ENCODE measurements at places on chromosomes 16 and 17.

DNA sequence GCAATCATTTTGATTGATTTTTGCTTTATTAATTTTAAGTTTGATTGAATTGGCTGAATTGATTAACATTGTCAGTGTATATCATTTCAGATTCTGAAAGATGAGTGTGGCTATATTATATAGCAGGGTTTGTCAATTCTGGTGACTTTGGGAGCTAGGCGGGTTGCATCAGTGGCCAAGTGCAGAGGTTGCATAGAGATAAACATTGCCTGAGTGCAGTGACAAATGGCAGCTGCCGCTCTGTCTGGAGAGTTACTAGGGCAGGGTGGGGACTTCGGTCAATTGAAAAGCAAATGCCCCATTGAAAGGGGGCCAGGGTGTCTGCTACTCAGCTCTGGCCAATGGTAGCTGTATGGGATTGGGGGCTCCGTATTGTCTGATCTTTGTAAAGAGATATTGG is 12.7 kb downstream of the SYT17 start:
- DNase-seq: no peak

- DNase-seq: peak; percentile 40
Measured at GRCh38 chr16:70808371-70808770, 7.4 kb upstream of the VAC14 start.

- no peak for DNase-seq
Measured at GRCh38 chr17:4448197-4448980, 14.6 kb downstream of the SPNS3 start.

DNA sequence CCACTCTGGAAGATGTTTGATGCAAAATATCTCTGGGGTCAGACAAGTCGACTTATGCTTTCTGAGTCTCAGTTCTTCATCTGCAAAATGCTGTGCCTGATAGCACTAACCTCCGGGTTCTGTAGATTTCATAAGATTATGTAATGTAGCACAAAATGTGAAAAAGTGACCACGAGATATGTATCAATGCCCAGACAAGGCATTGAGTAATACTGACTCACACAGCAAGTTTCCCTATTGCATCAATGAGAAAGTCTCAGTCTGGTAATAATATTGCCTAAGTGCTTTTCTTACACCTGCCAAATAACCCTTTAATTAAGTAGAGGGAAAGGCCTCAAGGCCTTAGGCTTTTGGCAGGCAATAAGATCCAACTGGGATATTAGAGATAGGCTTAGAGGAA is 41.4 kb upstream of the MMP2 start:
- DNase-seq: peak; percentile 96

DNA sequence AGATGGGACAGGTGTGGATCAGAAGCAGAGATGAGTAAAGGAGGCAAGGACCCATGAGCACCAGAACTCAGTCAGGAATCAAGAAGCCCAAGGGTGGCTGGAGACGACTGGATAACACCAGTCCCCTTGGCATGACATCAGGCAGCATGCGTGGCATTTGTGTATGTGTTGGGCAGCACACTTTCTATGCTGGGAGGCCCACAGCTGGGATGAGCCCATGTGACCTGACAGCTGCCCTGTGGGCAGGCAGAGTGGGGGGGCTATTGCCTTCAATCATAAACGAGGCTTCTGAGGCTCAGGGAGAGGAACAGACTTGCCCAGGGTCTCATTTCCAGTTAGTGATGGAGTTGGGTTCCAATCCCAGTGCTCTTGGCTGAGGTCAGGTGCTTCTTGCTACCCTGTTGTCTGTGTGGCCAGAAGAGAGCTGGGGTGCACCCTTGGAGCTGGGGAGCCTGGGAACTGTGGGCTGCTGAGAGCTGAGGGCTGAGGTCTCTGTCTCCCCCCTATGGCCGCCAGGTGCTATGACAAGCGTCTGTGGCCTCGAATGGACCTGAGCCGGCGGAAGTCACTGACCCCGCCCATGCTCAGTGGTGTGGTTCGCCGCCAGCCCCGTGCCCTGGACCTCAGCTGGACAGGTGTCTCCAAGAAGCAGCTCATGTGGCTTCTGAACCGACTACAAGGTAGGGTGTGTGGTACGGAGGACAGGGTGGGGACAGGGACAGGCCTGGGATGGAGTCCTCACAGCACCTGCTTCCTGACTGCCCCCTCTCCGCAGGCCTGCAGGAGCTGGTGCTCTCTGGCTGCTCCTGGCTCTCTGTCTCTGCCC is 7.1 kb upstream of the ORAI3 start:
- peak; percentile 77 for DNase-seq

DNA sequence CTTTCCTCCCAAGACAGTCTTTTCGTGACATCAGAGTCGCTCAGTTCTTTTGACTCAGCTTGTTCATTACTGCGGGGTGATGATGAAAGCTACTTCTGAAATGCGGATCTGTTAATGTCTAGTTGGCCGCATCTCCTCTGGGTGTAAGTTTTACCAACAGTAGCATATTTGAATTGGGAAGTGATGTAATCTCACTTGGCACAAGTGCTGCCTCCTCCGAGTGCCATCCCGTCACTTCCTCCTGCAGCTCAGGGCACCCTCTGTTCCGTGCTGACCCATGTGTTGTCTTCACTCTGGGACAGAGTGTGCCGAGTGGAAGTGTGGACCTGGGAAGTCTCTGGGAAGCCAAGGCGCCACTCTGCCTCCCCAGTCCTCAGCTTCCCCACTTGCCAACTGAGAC is 8.9 kb downstream of the ADAD2 start:
- peak; percentile 92 for DNase-seq

- DNase-seq: peak; percentile 70
Measured at GRCh38 chr17:57874434-57875289, 24.8 kb upstream of the MRPS23 start.

GRCh38 chr17:77556383-77557061 is 402.0 kb upstream of the TNRC6C start:
- no peak for DNase-seq

DNA sequence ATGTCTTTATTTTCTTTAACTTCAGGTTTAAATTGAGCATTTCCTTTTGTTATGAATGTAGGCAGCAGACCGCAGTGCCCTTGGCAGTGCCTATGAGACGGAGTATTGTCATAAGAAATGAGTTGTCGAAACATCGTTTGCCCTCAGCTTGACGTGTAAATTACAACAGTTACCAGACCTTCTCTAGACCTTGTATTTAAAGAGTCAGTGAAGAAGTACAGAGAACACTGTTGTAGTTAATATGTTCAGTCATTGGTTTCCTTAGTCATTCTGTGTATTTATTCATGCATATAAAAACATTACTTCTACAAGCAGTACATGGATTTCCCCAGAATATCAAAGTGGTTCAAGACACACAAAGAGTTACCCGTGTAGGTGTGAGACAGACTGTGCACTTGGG is 19.0 kb downstream of the IRF8 start:
- DNase-seq: no peak

DNA sequence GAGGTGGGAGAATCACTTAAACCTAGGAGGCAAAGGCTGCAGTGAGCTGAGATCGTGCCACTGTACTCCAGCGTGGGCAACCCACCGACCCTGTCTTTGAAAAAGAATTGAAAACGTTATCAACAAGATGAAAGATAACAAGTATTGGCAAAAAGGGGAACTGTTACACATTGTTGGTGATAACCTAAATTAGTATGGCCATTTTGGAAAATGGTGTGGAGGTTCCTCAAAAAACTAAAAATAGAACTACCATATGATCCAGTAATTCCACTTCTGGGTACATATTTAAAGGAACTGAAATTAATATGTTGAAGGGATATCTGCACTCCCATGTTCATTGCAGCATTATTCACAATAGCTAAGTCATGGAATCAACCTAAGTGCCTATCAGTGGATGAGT is 61.0 kb downstream of the ABHD15 start:
- DNase-seq: no peak

- peak; percentile 19 for DNase-seq
Measured at GRCh38 chr16:4690946-4691665, 2.3 kb upstream of the NUDT16L1 start.

- DNase-seq: no peak
Measured at GRCh38 chr17:38421171-38421841, 7.0 kb upstream of the ARHGAP23 start.

GRCh38 chr17:44121997-44122815 is 1.2 kb downstream of the HDAC5 start:
- DNase-seq: peak; percentile 36

DNA sequence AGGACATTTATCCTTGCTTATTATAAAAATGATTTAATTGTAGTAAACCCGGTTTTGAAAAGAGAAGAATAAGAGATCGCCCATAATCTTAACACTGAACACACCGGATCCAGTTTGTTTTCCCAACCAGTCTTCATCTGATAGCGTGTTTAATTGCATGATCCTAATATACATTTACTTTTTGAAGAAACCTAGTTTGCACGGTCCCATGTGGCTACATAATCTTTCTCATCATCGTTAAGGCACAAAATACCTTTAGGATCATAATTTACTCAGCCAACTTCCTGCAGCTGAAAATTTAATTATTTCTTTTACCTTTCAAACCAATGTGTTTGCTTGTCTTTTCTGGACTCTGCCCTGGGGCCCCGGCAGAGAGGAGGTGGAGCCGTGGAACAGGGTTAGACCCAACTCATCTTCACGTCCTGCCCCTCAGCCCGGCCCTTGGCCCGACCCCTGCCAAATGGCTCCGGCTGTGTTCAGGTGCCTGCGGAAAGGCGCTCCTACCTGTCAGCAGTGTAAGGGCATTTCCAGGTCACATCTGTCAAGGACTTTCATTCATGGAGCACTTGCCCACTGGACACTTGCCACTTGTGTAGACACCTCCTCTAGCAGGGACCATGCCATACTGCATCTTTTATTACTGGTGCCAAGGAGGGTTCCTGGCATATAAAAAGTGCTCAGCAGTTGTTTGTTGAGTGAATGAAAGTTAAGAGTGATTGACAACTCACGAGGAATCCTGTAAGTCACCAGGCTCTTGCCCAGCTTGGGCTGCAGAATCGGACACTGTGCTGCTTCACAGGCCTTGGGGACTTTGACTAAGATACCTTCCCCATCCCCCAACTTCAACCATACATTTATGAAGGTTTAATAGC is 28.6 kb downstream of the SMARCE1 start:
- no peak for DNase-seq
